ENCODE measurements at places on chromosomes 11 and 22.
A peak's percentile ranks its signal among the peaks of the same experiment; 100 is the strongest.

- no peak for DNase-seq
Measured at GRCh38 chr11:100328626-100329340, 358.3 kb upstream of the ARHGAP42 start.

DNA sequence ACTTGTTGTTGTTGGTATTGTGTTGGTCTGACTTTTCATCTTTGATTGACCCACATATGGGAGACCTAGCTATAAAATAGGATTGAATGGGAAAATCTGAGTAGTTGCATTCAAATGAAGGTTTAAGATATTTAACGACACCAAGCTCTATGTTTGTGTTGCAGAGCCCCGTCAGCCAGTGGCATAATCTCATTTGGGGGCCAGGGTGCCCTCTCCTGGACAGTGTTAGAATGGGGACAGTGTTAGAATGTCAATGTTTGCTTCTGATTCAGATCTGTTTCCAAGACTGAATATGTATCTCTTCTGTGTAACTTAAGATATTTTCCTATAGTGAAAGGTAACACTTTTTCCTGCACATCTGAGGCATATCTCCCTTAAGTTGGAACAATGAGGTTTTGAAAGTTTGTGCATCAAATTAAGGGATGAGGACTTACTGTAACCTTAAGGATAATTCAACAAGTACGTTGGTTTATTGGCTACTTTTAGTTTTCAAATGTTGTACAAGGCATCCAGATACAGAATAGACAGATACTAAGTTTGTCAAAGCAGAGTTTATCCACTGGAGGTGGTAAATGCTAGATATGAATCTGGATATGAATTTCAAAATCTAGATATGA is 5.3 kb upstream of the OR52M1 start:
- peak; percentile 9 for DNase-seq

- DNase-seq: no peak
Measured at GRCh38 chr11:91654686-91655085, 569.9 kb upstream of the FAT3 start.

- no peak for DNase-seq
Measured at GRCh38 chr11:128555606-128556005, 31.8 kb downstream of the ETS1 start.

GRCh38 chr11:48184452-48184851 is 32.2 kb upstream of the OR4B1 start:
- no peak for DNase-seq

- DNase-seq: no peak
Measured at GRCh38 chr22:49303781-49304461, 523.8 kb downstream of the BRD1 start.

- DNase-seq: no peak
Measured at GRCh38 chr11:67307545-67308001, 4.2 kb downstream of the SSH3 start.

DNA sequence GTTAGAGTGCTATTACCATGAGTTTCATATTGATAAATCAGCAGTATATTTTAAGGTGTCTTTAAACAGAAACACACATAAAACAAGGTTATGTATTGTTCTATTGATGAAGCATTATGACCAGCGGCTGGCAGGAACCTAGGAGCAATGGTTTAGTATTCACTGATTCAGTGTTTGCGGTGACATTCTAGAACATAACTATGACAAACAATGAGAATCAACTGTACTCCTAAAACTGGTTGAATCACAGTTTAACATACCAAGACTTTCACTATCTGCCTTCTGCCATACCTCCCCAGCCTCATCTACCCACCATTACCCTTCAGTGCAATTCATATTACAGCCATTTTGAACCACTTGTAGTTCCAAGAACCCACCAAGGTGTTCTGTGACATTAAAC is 8.8 kb downstream of the HOATZ start:
- no peak for DNase-seq

GRCh38 chr11:36558571-36559413 is 9.0 kb upstream of the RAG1 start:
- no peak for DNase-seq

- no peak for DNase-seq
Measured at GRCh38 chr22:20212754-20213699, 55.1 kb downstream of the RTN4R start.

- DNase-seq: no peak
Measured at GRCh38 chr22:30891443-30891755, 77.2 kb downstream of the MORC2 start.

DNA sequence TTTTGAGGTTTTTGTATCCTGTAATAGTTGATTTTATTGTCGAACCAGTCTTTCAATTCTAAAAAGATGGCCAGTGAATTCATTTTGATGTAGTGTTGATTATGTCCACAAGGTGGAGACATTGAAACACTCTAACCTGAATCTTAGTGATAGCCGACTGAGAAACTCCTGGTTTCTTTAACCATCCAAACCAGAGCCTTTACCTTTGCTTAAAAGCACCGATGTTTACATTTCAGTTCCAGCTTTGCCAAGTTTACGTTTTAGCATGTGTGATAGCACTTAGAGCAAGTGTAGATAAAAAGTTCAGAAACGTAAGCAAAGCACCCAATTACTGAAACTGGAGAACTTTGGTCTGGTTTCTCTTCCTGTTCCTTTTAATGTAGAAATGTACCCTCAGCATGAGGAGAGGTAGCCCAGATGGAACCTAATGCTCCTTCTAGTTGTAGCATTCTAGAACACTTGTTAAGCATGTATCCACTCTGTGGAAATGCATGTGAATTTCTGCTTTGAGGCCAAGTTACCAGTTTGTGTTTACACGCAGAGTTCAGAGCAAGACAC is 208.6 kb downstream of the DBX1 start:
- DNase-seq: no peak

DNA sequence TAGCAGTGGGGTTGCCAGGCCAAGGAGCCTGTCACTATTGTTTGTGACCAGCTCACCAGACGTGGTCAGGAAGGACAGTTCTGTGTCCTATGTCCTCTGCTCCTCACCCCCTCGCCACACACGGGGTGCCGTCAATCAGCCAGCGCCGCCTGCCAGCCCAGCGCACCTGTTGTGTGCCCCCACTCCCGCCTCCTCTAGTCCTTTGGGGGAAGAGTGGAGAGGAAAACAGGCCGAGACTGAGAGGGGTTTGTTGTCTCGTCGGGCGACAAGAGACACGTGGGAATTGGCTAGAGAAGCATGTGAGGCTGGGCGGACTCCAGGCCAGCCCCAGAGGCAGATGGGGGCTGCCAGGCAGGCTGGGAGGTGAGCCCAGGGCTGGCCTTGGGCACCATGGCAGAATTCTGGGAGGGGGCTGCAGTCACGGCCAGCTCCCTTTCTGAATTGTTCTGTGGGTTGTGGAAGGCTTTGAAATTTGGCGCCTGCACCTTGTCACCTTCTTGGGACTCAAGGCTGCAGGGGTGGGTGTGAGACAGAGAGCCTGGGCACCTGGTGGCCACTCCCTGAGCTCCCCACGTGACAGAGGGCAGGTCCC is 3.1 kb upstream of the KCNQ1OT1 start:
- DNase-seq: no peak

DNA sequence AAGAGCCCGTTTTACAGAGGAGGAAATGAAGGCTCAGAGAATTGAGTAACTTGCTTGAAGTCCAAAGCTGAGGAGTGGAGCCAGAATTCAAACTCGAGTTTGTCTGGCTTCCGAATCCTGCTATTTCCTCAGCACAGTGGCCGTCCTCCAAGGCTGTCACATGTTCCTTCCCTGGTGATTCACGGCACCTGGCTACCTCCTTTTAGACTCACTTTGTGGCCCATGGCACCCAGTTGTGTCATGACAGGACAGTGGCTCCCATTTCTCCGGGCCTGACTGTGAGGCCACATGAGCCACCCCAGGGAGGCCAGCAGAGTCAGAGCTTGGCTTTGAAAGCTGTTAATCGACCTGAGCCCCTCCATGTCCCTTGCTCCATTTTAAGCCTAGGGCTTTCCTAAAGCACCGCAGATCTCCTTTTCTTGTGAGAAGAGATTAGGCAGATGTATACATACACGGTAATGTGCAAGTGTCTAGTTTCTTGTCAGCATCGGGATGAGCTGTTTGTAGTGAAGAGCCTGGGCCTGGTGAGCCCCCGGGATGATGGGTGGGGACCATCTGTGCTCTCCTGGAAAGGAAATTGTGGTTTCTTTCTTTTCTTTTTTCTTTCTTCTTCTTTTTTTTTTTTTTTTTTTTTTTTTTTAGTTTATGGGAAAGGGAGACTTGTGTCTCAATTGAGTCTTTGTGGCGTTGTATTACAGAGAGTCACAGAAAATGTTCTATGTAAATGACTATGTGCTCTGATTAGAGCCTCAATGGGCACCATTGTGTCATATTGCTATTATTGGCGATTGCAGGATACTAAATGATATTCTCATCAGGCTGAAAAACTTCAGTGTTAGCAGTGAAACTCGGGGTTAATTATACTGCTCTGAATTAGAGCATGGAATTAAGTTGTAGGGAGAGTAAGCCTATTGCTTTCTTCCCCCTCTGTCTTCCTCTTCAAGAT is 54.8 kb downstream of the PTPRJ start:
- no peak for DNase-seq

GRCh38 chr11:77287615-77288273 is 13.7 kb downstream of the GDPD4 start:
- no peak for DNase-seq

GRCh38 chr11:134332782-134333181 is 994 bp downstream of the GLB1L2 start:
- DNase-seq: no peak

DNA sequence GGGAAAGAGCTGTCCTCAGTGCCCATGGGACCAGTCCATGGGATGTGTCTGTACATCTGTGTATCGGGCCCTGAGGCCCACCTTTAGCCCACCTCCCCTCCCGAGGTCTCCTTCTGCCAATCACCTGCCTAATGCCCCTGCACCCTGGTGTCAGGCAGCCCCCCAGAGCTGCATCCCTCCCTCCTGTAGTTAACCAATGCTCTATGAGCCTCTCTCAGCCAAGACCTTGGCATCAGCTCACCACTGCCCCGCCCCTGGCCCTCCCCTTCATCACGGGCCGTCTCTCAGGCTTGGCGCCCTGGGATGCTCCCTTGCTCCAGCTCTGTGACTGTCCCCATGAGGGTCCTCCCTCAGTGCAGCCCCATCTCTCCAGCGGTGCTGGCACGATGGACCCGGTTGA is 18.5 kb downstream of the MGAT3 start:
- no peak for DNase-seq

DNA sequence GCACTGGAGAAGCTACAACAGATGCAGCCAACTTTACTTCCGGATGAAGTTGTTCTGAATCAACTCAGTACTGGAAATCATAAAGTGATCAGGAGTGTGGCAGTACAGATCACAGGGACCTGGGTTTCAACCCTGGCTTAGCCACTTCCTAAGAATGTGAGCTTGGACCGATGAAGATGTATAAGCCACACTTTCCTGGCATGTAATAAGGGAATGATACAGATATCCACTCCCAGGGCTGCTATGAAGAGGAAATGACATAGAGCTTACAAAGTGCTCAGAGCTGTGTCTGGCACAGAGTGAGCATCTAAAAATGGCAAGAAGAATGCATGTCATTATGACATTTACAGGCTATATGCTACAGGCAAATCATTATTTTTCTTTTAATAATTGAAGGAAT is 378.7 kb downstream of the NTM start:
- no peak for DNase-seq

DNA sequence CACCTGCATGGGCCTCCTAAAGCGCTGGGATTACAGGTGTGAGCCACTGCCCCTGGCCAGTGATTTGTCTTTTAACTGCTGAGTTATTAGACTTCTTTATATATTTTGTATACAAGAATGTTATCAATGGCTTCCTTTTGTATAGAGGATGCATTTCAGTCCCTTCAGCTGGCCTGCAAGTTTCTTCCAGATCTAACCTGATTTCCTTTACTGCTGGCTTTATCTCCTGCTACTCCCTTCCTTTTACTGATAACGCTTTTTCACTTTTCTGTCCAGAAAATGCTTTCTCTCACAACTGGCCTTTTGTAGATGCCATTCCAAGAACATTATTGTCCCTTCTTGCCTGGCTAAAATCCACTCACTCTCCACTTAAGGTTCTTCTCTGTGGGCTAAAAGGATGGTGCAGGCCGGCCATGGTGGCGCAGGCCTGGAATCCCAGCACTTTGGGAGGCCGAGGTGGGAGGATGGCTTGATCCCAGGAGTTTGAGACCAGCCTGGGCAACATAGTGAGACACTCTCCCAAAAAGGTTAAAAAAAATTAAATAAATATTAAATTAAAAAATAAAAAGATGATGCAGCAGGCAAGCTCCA is 118.1 kb downstream of the NECTIN1 start:
- DNase-seq: no peak

DNA sequence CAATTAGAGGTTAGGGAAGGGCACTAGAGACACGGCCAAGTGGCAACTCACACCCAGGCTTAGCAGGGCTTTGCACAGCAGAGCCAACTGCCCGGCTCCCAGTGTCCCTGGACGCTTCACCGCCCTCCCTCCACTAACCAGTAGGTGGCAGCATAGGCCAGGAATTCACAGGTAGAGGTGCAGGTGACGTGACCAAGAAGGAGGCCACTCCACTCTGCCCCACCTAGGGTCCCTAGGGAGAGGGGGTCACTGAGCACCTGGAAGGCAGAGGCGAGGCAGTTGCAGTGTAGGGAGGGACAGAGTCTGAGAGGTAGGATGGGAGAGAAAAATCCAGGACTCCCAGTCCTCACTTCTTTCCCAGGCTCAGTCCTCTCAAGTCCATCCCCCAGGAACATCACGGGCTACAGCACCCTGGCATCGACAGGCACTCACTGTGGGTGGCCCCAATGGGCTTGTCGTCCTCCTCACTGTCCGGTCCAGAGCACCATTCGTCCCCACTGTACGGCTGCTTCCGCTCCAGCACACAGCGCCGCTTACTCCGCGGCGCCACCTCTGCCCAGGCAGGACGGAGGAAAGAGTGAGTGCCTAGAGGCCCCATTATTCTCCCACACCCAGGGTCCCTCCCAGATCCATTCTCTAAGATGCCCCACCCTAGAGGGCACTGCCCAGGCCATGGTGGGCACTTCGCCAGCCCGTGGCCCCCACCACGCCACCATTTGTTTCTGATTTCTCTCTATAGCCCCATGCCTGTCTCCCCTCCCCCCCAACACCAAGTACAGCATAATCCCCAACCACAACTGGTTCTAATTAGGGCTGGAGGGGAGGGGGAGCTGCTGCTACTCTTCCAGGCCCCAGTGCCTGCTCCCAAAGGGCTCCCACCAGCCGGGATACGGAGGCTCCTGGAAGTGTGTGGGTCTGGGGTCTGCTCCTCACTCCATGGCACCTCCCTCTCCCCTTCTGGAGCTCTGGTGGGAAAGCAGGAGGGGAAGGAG is 18.4 kb downstream of the BCL9L start:
- DNase-seq: peak; percentile 82

GRCh38 chr11:132962041-132962440 is 570.3 kb downstream of the OPCML start:
- no peak for DNase-seq

DNA sequence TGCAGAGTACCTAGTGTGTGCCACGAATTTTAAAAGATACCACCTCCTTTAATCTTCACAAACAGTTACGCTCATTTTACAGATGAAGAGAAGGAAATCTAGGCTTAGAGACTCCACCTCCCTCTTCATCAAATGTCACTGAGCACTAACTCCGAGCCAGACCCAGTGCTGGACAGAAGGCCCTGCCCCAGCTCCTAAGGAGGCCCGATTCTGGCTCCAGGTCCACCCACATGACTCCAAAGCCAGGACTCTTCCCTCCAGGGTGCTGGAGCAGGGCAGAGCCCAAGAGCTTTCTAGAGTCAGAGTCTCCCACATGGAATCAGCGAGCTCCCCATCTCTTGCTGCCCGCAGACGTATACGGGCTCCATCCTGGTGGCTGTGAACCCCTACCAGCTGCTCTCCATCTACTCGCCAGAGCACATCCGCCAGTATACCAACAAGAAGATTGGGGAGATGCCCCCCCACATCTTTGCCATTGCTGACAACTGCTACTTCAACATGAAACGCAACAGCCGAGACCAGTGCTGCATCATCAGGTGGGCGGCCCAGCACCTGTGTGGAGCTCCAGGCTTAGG is 27.6 kb downstream of the MYO7A start:
- DNase-seq: no peak

Measured in stimulated activated naive CD4-positive, alpha-beta T cell (primary cell).